ENCODE measurements at places on chromosomes 1 and 21.

- DNase-seq = no peak
Measured at GRCh38 chr1:176938375-176938774, 226.1 kb downstream of the ASTN1 start.

DNA sequence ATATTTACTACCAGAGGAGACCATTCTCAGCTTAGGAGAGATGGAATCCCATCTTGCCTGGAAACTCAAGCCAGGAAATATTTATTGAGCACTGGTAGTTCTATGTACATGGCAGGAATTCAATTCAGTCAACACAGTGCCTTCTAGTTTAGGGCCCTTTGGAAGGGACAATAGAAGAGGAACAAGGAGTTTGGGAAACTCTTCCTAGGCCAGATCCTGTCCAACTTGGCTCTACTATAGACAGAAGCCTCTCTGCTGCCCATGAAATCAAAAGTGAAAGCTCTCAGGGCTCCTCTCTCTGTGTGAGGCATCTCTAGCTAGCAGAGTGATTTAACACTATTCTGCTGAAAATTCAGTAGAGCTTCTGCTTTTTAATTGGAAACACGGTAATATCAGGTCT is 244.6 kb upstream of the MAP1LC3C start:
- no peak for DNase-seq

- DNase-seq = no peak
Measured at GRCh38 chr21:45084881-45085536, 10.6 kb downstream of the ADARB1 start.

DNA sequence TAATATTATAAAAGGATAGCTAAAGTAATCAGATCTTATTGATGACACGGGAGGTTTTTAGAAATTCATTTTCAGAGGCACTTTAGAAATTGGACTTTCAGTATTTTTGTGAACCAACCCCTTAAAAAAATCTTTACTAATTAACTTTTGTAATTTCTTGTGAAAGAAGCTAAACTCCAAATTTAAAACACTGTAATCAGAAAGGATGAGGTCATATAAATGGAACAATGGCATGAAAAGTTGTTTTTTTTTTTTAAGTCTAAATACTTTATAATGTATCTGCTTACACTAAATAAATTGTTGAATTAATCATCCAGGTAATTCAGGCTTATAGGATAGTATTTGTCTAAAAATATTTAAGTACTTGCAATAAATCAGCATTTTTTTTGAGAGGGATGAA is 9.0 kb downstream of the ZBTB18 start:
- DNase-seq = no peak

- DNase-seq = no peak
Measured at GRCh38 chr1:6745073-6745472, 40.2 kb upstream of the CAMTA1 start.

DNA sequence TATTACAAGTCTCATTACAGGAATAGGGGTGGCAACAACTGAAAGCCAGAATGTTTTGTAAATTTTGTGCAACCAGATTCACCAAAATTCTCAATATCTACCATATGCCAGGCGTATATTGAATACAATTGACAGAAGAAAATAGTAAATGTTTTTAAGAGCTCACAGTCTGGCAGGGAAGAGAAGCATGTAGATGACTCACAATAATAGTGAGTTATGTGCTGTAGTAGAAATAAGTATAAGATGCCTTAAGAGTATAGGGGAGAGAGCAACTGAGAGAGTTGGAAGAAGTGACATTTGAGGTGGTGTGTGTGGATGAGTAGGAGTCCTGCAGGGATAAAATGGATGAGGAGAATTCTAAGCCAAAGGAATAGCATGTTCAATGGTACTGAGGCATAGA is 170.5 kb upstream of the FGGY start:
- DNase-seq = no peak

- no peak for DNase-seq
Measured at GRCh38 chr1:80993154-80993980, 807.4 kb upstream of the ADGRL2 start.
